ENCODE measurements at places on chromosomes 3 and 15.
A peak's percentile ranks its signal among the peaks of the same experiment; 100 is the strongest.

GRCh38 chr3:8445861-8446260 is 55.8 kb upstream of the LMCD1 start:
- no peak for DNase-seq

DNA sequence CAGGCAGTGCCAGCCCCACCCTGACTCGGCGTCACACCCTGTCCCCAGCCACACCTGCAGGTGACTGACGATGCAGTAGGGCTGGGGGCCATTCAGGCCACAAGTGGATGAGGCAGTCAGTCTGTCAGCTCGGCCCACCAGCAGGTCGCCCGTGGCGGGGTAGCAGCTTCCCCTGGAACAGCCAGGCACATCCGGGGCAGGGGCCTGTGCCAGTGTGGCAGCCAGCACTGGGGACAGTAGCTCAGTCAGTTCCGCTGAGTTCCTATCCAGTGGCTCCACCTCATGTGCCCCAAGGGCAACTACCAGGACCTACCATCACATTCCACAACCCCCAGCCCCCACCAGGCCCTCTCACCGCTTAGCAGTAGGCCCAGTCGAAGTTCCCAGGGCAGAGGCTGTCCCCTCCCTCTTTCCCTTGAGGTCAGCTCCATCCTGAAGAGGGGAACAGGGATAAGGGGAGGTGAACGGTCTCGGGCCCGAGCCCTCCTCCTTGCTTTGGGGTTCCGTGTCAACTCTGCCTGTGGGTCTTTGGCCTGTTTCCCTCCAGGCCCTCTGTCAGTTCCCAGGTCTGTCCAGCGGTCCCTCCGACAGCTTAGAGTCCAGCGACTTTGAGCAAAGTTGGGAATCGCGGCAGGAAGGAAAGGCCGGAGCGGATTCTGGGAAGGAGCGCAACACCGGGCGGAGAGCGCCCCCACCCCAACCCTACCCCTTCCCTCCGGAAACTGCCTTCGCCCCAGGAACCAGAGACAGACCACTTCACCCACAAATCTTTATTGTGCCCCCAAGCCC is at the start of gene LAMB2:
Gene LAMB2 (minus strand): TSS at position 614 of the 789 bp plus-strand sequence. CDS start 183 bp downstream, at position 431.
- DNase-seq, result peak; percentile 54

DNA sequence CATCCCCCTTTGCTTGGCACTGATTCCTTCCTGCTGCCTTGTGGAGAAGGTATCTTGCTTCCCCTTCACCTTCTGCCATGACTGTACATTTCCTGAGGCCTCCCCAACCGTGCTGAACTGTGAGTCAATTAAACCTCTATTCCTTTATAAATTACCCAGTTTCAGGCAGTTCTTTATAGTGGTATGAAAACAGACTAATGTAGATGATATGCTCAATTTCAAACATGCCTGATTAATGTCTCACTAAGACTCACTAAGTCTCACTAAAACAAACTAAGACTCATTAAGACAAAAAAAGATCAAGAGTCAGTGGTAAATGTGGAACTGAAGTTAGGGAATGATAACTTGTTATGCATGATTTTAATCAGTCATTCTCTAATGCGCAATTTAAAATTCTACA is 606.6 kb downstream of the RBMS3 start:
- DNase-seq, result no peak

- DNase-seq, result no peak
Observed at GRCh38 chr3:116056280-116056679, 389.0 kb downstream of the LSAMP start.

GRCh38 chr15:85541744-85542143 is 161.3 kb downstream of the AKAP13 start:
- no peak for DNase-seq

GRCh38 chr15:63604281-63604680 is 7.1 kb downstream of the FBXL22 start:
- DNase-seq, result no peak

DNA sequence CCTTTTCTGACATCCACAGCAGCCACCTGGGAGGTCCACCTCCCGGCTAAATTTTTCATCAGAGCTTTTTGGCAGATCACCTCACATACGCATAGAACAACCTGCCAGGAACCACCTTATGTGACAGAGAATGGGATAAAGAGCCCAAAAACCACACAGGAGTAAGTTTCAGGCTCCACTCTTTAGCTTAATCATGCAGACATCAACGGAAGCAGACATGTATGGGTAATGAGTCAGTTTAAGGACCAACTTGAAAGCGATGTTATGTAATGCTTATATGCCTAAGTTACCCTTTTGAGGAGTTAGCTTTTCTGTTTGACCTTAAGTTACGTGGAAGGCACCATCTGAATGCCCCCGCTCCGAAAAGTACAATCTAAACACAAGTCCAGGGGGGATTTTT is 183.3 kb upstream of the BHLHE40 start:
- no peak for DNase-seq

DNA sequence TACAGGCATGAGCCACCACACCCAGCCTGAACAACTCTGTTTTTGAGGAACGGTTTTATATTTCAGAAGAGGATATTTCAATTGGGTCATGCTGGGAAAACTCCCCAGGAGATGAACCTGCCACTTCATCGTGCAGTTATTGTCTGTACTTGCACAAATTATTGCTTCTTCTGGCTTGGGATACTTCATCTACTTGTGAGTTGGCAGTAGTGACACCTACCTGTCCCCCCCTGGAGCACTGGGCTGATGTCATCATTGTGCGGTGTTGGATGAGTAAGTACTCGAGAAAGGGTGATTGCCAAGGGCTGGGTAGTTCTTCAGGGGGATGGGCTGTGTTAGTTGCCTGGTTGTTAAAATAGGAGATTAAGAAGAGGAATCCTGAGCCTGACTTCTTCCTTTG is 85.1 kb upstream of the SAMMSON start:
- DNase-seq, result no peak

DNA sequence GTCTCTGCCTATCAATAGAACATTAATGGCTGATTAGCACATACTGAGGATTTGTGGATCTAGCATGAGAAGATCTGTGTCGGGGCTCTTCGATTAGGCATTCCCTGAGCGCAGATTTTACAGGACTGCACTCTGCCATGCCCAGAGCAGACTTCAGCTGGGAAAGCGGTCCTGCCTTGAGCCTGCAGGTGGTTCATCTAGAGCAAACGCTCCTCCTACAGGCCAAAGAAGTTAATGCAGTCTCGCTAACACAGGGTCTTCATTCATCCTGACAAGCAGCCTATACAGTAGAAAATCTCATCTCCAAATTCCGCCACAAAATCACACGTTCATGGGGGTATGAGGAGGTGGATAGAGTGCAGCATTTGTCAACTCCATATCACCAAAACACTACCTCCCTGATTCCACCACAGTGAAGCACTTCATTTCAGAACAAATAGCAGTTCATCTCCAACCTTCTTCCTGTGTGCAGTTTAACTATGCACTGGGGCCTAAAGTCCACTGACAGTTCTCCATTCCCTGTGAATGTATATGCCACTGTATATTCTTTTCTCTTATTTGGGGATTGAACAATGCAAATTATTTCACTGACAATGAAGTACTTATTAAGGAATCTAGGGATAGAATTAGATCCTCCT is 405.8 kb downstream of the IGSF11 start:
- peak; percentile 79 for DNase-seq

DNA sequence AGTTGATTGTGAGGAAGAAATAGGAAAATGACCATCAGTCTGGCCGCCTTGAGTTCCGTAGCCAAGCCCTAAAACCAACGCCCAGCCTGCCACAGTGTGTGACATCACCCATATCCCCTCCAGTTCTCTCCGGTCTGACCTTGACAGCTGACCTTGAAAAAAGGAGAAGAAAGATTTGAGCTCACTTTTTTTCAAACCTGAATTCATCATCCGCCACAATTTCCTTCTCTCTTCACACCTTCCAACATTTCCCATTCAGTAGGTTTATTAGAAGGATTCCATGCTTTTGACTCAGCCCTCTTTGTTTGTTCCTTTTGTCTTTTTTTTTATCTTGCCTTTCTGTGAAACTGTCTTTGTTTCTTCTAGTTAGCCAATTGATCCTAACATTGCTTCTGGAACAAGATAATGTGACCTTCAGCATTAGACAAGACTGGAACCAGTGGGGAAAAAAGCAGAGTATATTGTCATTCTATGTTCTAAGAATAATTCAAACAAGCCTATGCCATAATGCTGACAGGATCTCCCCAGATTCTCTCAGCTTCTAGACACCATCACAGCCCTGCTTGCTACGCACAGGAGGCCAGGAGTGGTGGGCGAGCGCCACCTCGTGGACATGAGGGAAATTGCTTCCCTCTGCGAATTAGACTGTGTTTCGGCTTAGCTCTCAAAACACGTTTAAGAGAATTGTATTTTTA is 283.1 kb downstream of the FGF12 start:
- peak; percentile 52 for DNase-seq

DNA sequence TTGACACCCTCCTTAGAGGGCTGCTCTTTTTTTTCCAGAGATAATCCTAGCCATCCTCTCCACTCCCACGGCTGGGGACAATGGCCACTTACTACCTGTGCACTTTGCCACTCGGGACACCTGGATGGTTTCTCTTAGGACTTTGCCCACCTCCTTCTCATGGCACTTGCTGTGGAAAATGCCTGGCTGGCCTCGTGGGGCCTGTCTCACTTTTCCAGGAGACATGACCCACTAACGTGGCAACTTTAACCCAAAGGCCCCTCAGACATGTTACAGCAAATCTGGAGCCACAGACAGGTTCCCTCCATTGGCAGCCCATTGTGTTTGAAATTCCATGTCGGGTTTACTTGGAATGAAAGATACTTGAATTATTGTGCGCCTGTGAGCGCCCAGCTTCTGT is 29.4 kb upstream of the ESYT3 start:
- DNase-seq, result no peak

DNA sequence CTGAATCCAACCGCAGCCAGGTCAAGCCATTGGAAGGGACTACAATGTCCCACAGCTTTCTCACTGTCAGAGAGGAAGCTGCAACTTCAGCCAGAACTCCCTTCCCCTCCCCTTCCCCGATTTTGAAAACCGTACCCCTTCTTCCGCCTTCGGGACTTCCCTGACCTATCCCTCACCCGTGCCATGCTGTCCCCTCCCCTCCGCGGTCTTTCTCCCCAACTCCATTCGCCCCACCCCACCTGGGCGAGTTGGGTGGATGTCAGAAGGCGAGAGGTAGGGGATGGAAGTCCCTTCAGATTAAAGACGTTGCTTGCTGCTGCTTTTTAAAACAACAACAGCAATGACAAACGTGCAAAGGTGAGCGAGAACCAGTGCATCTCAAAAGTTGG is 723 bp downstream of the CPNE4 start:
- DNase-seq, result no peak

- no peak for DNase-seq
Observed at GRCh38 chr3:104868291-104868690, 498.4 kb upstream of the ALCAM start.

DNA sequence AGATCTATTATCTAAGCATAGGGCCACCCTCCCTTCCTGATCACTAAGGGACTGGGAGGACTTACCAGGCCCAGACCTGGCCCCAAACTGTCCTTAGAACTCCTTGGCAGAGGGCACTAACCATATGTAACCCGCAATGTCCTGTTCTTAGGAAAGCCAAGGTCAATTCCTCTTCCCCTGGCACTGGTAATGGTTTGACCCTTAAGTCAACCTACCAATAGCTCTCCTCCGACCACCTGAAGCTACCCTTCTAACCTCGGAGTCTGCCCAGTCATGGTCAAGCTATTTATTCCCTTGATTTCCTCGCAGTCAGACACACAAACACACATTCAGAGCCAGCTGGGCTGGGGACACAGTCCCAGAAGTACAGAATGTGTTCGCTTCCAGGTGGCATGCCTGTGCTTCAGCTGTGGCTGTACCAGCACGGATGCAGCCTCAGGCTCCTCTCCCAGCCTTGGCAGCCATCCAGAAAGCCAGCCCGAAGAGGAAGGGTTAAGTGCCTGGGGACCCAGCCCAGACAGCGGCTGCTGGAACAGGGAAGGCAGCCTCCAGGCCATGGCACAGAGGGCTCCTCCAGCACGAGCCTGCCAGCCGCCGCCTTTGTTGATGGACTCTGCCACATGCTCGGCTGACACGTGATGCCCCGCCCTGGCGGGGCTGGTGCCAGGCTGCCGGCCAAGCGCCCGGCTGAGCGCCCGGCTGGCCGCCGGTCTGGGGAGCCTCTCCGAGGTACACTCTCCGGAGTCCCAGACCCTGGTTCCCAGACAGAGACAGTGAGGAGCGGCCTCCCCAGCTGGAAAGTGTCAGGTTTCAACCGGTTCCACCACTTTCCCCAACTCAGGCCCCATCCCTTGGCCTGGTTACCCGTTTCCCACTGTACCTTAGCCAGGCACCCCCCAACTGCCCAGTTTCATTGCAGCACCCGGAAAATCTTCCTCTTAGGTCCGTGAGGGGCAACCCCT is 5.5 kb downstream of the BMF start:
- DNase-seq, result peak; percentile 64

GRCh38 chr3:99866261-99866761 is 48.6 kb downstream of the CMSS1 start:
- no peak for DNase-seq

- DNase-seq, result no peak
Observed at GRCh38 chr3:183810643-183811594, 14.5 kb downstream of the MAP6D1 start.

DNA sequence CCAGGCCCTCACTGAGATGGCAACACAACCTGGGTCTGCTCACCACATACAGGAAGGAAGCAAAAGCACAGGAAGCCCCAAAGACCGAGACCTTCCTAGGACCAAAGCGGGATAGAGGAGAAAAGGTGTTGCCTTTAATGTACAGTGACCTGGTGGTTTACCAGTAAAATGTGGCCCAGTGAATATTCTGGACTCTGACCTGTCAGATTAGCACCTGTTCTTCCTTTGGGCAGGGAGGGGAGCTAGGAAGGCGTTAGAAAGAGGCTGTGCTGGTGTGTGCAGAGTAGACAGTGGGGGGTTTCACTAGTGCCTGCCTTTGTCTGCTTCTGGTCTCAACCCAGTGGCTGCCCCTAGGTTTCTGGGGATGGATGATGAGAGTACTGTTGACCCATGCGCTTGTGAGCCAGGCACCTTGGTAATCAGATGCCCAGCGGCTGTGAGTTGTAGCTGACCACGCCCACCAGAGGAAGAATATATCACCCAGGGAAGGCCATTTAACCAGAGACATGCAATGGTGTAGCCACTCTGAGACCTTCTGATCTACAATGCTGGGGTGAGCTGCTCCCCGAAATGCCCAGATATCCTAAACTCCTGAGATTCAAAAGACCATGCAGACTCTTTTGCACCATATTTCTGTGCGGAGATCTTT is 90.1 kb upstream of the NEO1 start:
- DNase-seq, result no peak

GRCh38 chr3:11807686-11808085 is 39.0 kb downstream of the TAMM41 start:
- DNase-seq, result no peak

DNA sequence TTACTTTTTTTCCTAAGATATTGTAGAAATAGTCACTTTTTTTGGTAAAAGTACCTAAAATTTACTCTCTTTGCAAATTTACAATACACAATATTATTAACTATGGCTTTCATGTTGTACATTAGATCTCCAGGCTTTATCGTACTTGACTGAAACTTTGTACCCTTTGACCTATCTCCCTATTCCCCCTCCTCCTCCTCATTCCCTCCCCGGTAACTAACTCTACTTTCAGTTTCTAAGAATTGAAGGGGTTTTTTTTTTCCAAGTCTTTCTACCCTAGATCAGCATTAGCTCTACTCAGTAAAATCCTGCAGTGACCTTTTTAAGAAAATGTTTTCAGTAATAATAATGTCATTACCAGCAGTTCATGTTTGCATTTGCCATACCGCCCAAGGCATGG is 10.1 kb downstream of the HACL1 start:
- DNase-seq, result no peak
